IMR-90 (cell line): ENCODE measurements at places on chromosomes 2 and 18. TPM values are rescaled to one million over a fixed set of nuclear protein-coding genes. Genes with fewer than 3 reads are reported as not detected.
A peak's percentile ranks its signal among the peaks of the same experiment; 100 is the strongest.

- no peak for DNase-seq
Observed at GRCh38 chr2:39118786-39119499, 1.9 kb downstream of the SOS1 start.

Gene OTOS
- total RNA-seq = not detected in 2 replicates

GRCh38 chr2:27218614-27219013, 1.4 kb downstream of the CAD start:
- DNase-seq = no peak

DNA sequence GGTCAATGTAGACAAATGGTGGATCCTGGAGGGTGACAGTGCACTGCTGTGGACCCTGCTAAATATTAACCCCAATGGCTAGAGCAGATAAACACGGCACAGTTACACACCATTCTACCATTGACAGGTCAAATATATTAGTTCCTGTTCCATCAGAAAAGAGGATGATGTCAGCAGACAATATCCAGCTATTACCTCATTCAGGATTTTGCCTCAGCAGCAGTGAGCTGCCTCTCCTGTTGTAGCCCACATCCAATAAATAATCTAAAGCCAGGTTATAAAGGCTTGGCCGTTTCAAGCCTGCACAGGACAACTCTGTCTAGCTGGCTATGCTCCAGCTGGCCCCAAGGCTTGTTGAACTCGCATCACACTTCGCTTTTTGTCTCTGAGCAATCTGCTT, 31.6 kb upstream of the NETO1 start:
- DNase-seq = no peak

Gene ACMSD
- total RNA-seq = not detected in 2 replicates

DNA sequence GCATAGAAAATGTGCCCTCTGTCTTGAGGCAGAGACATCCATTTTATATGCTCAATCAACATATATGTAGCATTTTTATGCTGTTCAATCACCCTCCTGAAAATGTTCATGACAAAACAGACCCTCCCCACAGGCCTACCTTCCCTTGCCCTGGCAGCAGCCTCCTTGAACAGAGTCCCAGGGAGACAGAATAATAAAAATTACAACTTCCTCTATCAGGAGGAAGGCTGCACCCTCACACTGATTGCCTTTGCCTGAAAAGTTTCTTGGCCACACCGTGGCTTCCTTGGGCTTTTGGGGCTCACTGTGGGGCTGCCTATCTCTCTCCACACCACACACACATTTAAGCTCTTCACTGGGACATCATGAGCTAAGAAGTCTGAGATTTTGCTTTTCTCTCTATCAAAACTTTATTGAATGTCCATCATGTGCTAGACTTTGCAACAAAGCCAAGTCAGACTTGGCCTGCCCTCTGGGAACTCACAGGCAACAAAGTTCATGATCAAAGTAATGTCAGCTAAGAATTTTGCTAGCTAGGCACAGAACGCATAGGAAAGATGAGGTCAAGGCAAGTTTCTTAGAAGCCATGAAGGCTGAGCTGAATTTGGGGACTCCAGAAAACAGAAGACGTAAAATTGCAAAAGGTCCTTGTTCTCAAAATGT, 101.6 kb downstream of the BCL2L11 start:
- DNase-seq = no peak

- peak; percentile 50 for DNase-seq
Observed at GRCh38 chr2:126720638-126721037, 64.7 kb downstream of the GYPC start.

DNA sequence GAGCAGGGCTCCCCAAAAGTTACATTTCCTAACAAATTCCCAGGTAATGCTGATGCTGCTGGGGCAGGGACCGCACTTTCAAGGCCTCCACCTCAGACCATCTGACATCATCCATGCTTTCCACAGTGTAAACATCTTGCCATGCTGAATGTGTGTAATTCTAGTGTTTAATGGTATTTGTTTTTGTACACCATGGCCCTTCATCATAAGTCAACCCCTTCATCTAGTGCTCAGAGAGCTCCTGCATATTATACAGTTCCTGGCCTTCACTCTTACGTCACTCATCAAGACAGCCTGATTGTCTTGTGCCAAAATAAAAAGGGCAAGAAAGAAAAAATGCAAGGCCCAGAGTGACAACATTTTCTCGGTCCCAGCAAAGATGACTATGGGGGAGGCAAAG, 77.5 kb upstream of the ZFP36L2 start:
- DNase-seq = no peak
